RCC 7860 (cell line): ENCODE measurements at places on chromosomes 2 and 18.

DNA sequence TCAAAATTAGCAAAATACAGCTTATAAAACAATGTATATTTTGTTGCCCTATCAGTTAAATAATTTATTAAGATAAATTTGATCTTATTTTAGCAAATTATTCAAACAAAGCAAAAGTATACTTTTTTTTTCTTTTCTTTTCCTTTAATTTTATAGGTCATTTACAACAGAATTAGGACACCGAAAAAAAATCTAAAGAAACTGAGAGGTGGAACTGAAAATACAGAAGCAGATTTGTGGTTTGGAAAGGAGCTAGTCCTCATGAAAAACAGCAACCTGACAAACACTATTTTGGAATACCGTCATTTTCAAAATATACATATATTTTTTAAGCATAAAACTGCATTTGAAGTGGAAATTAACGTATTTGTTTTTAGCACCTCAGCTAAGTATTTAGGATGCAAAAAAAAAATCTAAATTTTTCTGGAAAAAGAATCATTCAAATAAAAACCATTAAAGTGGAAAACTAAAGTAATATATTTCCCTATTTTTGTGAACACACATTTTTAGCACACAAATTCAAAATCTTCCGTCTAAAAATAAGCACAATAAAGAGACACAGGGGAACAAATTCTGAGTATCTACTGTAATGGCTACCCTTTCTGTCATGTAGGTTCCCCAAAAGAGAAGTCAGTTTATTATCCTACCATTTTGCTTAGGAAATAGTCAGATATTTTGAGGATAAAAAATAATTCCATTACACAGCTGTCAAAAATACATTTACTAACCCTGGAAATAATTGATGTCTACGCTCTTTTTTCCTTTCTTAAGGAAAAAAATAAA, 2.7 kb downstream of the CCDC88A start:
- DNase-seq: no peak

GRCh38 chr2:178807227-178808008, at the start of gene TTN:
TTN (minus strand) TSS chr2:178807423; CDS start chr2:178804642, 2,781 bp downstream.
- DNase-seq: no peak

DNA sequence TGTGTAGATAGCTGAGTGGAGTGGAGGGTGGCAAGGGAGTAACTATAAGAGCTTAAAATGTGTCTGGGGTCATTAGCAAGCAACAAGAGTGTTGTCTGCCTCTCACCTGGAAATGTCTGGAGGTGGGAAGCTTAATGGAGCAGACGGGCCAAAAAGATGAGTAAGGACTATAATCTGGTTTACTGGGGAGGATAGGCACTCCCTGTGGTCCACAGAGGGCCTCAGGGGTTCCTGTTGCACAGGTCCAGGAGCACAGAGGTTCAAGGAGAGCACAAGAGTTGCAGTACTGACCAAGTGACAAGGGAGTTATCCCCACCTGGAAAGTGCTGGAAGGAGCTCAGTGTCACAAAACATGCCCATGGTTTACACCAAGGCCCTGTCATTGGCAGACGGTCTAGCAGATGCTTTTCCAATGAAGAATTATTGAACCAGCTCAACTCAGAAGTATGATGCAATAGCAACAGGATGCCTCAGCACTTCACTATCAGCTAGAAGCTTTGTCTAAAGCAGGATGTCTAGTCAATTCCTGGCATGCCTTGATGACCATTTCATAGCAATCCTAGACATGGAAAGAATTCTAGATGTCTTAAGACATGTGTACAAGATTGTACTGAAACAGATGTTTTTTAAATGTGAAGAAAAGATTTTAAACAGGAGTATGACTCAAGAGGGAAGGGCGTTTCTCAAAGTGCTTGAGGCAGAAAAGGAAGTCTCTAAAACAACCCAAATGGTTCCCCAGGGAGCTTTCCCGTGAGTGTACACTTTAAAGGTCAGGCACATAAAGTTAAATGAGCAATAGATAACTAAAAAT, 62.9 kb upstream of the SERPINE2 start:
- DNase-seq: no peak

GRCh38 chr2:204840504-204840903, 295.2 kb downstream of the PARD3B start:
- no peak for DNase-seq

DNA sequence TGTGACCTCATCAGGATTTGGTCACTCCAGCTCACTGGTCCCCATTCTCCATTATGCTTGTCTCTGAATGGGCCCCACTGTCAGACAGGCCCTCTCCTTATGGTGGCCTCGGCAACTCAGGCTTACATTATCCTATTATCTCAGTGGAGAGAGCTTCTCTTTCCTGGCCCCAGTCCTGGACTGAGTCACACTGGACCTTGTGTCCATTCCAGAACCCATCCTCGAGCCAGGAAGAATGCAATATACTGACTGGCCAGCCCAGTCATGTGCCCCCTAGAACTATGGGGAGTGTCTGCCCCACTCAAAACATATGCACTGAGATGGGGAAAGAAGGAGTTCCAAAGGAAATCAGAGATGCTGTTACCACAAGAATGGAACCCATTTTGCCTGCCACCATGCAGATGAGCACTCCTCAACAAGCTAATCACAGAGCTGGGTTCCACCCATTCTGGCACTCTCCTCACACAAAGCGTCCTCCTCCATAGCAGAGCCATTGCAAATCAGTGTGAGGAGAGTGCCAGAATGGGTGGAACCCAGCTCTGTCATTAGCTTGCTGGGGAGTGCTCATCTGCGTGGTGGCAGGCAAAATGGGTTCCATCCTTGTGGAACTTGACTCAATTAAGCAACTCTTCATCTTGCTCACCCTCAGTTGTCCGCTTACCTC, 71.9 kb downstream of the CHRNA1 start:
- DNase-seq: no peak

DNA sequence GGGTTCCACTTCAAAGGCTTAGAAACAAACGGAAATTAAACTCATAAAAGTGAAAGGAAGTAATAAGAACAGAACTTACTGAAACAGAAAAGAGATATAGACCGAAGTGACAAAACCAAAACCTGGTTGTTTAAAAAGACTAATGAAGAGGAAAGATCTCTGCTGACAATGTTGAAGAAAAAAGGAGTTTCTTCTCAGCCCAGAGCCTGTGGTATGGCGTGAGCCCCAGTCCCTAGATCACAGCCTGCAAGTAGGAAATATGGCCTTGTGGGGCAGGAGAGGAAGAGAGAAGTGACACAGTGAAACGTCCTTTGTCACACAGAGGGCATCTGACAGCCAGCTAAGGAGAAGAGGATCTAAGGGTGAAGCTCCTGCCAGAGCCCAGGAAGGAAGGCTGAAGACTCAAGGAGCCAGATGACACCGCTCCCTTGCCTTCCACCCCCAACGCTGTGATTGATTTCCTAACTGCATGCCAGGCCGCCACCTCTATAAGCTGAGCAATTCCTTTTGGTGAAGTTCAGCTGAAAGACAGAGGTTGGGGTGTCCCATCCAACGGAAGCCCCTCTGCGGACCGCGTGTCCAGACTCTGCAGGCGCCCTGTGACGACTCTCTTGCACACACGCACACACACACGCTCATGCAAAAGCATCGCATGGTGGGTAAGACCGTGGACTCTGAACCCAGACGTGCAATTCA, 141.1 kb downstream of the HDAC4 start:
- no peak for DNase-seq

DNA sequence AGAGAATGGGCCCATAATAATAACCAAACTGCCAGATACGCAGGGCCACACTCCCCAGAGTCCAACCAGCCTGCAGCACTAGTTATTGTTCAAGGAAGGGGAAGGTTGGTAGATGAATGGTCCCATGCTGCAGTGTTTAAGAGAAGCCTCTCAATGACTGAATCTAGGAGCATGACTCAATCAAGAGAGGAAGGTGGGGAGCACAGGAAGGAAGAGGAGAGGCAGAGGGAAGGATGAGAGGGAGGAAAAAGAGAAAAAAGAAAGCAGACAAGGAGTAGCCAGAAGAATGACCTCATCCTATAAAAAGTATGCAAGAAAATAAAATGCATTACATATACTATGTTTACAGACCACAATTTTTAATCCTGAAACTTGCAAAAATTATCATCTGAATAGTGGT, 174.5 kb downstream of the TCF4 start:
- DNase-seq: no peak

DNA sequence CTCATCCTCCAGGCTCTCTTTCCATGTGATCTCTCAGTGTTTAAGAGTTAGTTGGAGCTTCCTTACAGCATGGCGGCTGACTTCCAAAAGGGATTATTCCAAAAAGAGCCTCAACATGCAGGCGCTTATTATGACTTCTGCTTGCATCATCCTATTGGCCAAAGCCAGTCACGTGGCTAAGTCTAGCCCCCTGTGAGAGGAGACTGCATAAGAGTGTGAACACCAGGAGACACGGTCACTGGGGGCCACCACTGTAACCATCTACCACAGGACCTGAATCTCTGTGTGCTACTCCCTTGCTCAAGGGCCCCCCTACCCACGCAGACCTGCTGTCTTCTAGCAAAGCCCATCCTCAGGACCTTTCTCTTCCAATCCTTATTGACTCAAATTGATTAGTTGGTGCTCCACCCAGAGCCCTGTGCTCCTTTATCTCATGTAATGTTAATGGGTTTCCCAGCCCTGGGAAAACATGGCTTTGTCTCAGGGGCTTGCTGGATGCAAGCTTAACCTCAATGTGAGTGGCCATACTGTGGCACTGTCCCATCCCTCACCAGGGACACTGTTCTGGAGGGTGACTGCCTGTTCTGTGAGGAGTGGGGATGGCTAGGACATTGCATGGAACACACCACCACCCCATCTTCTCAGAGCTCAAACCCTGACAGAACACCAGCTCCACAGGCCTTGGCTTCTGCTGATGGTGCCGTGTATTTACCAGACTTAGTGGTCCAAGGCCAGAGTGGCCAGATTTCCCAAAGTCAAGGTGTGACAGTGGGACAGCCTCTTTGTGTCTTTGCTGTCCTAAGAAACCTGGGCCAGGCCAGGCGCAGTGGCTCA, 4.2 kb downstream of the IL1RN start:
- DNase-seq: no peak

DNA sequence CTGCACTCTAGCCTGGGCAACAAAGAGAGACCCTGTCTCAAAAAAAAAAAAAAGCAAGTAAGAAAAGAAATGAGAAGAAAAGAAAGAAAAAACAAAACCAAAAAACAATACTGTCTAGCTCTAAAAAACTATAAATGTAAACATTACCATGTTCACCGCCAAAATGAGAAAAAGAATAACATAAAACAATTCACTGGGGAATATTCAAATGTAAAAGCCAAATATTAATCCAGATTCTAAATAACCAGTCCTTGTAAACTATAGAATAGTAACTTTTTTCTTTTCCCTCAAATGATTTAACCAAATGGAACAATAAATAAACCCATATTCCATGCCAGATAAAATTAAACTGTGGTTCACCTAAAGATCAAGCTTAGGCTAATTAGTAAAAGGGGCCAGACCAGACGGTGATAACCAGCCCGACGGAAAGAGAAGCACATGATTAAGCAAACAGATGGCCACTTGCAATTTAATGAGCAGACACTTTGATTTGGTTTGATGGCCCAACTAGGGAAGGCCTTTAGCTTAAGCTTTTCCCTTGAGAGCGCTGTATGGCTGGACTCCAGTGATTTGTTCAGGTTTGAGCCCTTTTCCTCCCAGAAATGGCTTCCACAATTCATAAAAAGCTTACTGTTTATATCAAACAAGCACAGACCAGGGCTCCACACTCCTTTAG, 39.4 kb upstream of the ZNF397 start:
- no peak for DNase-seq

DNA sequence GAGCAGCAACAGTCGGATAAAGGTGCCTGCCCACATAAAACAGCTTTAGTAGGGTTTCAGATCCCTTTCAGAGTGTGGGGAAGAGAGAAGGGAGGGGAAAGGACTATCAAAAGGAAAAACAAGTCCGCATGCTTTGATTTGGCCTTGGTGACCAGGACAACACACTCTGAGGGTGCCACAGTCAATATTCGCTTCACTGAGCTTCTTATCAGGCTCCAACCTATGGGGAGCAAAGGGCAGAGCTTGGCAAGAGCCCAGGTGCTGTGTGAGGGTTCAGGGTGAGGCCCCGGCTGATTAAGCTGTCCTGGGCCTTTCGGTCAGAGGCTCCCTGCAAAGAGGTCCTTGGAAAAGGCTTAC, 237.4 kb upstream of the SMAD2 start:
- DNase-seq: no peak

DNA sequence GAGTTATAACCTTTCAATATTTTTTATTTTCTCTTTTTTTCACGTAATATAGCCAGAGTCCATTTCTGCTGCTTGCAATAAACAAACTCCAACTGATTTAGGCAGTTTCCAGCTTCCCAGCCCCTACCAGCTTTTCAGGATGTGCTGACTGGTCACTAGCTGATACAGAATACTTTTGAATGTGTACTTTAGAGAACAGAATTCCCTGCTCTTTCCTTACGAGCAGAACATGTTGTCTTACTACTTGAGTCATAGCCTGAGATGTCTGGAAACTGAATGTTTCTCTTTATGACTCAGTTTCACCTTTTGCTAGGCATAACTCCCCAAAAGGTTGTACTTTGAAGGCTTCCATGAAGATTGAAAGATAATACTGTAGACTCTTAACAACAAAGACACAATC, 44.5 kb upstream of the KCNE4 start:
- DNase-seq: no peak
